ENCODE measurements at places on chromosomes 7 and 10.

DNA sequence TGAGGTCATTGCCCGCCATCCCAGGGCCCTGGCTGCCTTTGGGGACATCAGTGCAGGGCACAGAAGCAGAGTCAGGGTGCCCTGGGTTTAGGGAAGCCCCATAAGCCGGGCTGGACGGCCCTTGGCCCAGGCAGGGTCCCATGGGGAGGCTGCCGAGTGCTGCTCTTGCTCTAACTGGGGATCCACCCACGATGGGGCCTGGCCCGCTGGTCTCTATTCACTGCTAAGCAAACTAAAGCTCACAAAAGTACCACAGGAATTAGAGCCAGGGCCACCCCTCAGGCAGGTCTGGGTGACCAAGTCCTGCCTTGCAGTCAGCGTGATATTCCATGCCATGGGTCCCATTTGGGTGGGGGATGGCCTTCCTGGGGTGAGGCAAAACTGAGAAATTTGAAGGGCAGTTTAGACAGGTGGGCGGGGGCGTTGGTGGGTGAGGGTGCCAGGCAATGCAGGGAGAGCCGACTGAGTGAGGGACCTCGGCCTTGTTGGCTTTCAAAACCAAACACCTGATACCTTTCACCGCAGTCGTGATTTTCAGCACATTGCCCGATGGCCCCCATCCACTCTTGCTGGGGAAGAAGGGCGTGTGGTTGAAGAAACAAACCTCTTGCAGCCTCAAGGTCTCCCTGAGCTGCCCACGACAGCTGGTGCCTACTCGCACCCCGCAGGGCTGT lies 92.8 kb upstream of the PPIF start:
- no peak for DNase-seq

DNA sequence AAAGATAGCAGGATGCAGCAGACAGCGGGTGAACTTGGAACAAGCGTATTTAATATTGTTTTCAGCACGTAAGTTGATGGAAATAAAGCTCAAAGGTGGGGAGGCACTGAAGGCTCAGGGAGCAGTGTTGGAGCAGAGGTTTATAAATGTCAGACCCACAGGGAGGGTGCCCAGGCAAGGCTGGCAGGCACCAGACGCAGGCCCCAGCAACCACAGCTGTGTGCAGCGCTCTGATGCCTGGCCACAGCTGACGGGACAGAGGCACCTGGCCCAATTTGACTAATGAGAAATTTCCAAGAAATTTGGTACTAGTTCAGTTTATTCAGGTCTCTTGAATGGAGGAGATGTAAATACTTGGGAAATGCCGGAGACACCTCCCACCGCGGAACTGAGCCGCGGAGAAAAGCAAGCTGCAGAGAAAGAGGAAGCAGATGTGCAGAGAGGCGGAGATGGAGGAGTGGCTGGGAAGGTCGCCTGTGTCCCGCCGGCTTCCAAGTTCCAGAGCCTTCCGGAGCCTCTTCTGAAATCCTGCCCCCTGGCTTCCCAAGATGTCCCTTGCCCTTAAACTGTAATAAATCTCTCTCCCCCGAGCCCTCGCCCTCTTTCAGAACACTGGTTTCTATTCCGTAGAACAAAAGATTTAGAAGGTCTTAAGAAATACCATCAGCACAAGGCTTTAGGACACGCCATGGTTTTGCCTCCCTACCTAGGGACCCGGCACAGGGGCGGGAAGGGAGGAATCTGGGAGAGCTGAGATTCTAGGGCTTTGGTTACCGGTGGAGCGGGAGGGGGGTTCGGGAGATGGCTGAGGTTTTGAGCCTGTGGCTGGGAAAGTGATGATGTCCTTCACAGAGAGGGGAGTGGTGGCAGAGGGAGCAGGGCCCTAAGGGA lies 38.4 kb upstream of the PLXNA4 start:
- no peak for DNase-seq

- DNase-seq, result no peak
These were observed 197.8 kb upstream of the CDCA7L start for GRCh38 chr7:22143491-22143890.

- peak; percentile 84 for DNase-seq
These were observed 699.4 kb upstream of the GALNT17 start for GRCh38 chr7:70432567-70433001.

DNA sequence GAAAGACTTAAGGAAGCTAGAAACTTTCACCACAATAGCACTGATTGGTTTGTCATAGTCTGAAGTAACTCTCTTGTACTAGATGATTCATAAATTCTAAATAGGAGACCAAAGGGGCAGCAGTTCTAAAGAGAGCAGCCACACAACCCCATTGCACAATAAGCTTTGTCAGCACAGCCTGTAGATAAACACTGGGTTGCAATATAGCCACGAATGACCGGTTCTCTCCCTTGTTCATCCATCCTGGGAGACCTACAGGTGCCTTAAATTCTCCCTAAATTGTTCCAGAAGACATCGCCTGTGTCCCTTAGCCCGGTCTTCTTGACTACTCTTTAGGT lies 167.0 kb downstream of the SNX13 start:
- no peak for DNase-seq

DNA sequence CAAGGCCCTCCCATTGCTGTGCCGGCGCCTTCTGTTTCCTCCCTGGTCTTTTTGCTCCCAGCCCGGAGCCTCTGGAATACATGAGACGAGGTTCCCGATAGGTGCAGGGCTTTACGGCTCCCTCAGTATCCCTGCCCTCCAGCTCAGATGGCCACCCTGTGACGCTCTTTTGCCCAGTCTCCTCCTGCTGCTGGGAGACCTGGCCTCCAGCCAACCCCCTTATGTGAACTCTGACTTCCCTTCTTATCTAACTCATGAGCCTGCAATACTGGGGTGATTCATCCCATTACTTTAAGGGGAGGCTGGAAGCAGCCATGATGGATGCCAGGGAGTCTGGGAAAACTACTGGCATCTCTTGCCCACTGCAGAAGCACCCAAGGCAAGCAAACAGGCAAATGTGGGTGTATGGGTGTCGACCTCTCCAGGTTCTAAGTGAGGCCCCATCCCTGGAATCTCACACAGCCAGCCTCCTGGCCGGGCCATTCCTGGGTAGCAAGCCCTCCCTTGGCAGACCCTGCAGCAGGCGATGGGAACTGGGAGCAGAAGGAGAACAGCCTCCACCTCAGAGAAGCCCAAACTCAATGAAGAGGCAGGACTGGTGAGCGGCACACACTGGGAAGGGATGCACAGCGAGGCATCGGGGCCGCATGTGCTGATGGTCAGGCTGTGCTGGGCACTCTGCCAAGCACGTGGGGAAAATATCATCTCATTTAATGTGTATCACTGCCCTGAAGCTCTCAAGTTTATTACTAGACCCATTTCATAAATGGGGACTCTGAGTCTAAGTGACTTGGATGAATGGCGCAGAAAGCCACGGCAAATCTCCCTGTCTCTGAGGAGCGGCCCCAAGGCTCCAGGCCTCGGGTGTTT lies 97.5 kb downstream of the FAM53B start:
- no peak for DNase-seq

DNA sequence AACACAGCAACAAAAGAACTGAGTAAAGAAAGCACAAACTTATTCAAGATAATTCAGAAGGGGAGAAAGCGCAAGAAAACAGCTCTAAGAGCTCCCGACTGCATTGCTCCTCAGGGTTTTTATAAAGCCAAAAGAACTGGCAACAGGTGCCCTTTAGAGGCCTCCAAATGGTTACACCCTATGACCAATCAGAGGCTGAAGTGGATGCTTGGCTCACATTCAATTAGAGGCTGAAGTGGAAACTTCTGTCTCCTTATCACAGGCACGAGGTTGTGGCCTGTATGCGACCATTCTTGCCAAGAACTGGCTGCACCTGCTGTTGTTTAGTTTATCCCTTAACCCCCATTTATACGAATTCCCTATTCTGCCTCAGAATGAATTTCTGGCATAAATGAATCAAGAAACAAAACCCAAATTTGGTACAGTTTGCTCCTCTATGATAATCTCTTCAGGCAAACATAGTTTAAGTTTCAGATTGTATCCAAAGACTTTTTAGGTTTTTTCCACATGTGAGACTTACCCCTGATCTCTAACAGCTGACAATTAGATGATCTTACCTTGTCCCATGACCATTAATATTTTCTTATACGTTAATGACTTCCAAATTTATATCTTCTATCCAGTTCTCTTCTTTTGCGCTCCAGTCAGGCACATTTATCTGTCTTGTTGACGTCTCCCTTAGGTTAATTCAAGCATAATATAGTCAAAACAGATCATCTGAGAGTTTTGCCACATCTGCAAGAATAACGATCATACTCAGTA lies 504.8 kb downstream of the NXPH1 start:
- no peak for DNase-seq

- DNase-seq, result no peak
These were observed 20.8 kb upstream of the FXYD4 start for GRCh38 chr10:43350686-43351085.

DNA sequence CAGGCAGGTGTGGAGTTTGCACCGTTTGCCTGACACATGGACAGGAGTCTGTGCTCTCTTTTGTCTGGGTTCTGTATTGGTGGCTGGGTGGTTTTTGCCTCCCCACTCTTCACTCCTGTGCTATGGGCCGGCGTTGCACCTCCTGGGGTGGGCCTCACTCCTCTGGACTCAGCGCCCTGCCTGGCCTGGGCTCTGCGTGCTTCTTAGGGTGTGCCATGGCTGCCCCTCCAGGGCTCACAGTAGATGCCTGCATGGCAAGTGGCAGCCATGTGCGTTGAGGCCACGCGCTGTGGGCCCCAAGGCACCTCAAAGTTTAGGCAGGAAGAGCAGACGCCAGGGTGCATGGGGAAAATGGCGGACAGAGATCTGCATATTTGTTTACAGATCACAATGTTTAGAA lies 319.8 kb downstream of the ADARB2 start:
- DNase-seq, result no peak

DNA sequence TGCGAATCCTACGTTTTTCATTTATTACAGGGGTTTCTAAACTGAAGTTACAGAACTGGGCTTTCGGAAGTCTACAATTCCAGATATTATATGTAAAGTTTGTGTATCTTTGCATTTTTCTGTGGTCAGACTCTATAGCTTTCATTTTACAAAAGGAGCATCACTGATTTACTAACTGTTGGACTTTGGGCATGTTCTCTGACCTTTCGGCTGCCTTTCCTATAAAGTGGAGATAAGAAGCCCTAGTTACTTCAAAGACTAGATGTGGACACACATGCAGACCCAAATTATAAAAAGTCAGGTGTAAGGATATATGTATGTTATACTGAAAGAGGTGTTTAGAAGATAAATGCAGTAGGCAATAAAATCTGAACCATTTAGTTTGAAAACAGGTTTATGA lies 126.6 kb upstream of the PRKCQ start:
- DNase-seq, result no peak

DNA sequence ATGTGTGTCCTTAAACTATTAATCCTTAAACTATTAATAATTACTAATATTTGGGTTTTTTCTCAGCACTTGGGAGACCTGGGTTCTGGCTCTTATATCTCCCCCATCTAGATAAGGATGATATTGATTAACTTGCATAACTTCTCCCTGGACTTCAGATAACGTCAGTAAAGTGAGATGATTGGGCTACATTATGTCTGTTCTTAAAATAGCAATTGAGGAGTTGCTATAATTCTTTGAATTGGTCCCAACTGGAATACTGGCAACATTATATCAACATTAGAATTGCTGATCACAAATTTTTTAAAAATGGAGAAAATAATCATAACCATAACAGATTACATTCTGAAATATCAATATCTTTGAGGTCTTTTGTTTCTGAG lies 1.9 kb downstream of the APBB1IP start:
- DNase-seq, result no peak

DNA sequence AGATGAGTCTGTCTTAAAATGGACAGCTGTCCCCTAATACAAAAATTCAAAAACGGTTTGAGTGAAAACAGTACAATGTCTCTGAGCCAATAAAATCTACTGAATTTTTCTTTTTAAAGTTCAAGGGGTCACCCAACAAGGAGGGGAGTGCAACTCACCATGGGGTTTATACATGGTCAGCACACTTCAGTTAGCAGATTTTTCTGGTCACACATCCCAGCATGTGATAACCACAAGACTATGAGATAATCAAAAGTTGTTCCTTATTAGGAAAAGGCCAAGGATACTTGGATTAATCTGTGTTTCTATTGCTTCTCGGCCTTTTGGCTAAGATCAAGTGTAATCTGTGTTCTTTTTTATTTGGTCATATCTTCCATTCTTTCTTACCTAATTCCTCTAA lies 31.6 kb downstream of the ABCB5 start:
- DNase-seq, result no peak

DNA sequence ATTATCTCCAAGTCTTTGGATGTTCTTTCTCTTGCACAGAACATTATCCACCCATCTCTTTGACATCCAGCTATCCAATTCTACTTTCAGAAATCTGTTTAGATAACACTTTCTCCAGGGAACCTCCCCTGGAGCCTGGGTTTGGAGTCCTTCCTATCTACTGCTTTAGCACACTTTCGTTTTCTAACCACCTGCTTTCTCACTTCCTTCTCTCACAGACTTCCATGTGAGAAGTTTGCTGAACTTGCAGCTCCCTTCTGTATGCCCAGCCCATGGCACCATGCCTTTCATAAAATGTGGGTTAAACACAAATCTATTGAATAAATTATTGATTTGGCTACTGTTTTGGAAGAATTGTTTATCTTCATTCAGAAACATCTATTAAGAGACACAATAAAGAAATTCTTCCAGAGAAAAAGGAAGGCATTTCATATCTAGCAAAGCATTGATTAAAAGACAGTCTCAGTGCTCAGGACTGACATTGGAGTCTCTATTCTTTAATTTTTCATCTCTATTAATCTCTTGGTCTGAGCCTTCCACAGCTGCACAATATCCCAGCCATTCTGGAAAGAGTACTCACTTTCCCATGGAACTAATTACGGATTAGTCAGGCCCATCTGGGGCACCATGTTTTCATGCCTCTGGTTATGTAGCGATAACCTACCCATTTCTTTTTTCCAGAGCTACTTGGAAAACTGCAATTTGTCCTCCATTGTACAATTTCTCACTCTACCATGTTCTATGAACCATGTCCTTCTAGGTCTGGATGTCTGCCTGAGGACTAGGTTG lies 1077.3 kb downstream of the SORCS3 start:
- no peak for DNase-seq

GRCh38 chr10:61987951-61988379 lies 86.5 kb downstream of the ARID5B start:
- DNase-seq, result no peak

- DNase-seq, result no peak
These were observed 94.6 kb upstream of the SMNDC1 start for GRCh38 chr10:110399106-110399964.

- no peak for DNase-seq
These were observed 37.6 kb downstream of the ATOH7 start for GRCh38 chr10:68194290-68194689.

- no peak for DNase-seq
These were observed 19.5 kb downstream of the AMZ1 start for GRCh38 chr7:2707481-2707880.

Measured in NCI-H2081 treated with DMSO at 0.1 percent for 48 hours (cell line).